ENCODE measurements at places on chromosomes 6 and 20.

DNA sequence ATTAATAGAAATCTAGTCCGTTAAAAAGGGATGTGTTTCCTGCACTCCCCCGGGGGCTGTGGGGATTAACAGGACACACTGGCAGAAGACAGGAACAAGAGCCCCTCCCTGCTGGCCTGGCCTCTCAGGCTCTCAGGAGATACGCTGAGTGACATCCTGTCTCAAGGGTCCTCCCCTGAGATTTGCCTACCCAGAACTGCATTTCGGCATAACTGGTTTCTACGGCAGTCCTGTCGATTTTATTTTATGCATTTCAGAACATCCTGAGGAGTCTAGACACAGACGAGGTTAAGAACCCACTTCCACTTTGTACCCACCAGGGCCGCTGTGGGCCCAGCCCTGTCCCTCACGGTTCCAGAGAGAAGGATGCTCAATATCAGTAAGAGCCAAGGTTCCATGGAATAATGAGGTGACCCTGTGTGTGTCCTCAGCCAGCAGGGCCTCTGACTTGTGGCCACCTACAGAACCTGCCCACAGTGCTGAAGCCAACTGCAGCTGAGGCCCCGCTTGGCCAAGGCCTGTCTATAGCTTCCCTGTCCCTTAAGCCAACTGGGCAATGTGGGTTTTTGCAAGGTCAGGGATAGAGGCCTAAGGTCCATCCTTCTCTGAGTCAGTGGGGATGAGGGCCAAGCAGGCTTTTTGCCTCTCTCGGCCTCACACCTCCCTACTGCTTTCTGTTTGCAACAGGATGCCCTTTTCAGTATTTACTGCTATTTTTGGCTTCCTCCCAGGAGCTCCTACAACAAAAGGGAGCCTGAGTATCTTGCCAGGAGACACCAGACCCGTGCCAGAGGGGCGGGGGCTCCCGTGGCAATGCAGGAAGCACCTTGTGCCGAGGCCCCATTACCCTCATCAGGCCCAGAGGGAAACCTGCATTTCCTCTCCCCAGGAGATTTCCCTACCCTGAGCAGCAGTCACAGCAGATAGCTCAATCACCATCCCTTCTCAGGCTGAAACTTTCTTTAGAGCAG is 14.7 kb downstream of the UQCC2 start:
- no peak for DNase-seq

GRCh38 chr6:113127786-113128419 is 729.2 kb upstream of the MARCKS start:
- DNase-seq, result no peak

- DNase-seq, result no peak
Observed at GRCh38 chr6:21468461-21468860, 125.1 kb upstream of the SOX4 start.

GRCh38 chr6:15577550-15578171 is 85.2 kb downstream of the DTNBP1 start:
- no peak for DNase-seq

DNA sequence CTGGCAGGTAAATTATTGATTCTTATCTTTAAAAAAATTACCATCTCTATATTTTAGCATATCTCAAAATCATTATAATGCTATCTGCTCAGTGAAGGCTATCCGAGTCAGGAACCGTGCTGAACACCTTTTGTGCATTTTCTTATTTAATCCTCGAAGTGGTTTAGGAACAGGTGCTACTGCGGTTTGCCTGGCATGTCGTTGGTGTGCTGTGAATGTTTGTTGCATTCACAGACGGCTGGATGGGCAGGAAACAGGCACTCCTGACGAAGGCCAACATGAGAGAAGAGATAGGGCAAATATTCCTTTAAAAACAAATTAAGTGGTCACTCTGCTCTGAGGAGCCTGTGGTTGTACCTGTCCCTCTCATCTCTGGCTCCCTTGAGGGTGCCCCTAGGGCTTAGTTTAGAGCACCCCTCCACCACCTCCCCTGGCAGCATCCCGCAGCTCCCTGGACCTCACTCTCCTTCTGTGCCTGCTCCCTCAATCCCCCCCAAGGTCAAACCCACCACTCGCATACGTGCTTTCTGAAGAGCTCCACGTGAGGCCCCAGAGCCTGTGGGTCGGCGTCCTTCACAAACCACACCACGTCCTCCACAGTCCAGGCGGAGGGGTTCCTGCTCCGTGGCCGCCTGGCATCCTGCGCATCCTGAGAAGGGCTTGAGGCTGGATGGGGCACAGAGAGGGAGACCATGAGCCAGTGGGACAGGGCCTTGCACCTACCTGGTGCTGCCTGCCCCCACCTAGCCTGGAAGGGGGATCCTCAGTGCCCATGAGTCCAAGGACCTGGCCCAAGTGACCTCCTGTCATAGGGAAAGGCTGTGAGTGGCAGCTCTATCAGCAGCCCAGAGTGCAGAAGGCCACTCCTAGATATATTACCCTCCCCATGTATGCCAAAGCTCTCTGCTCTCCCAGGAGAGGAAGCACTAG is 116.5 kb downstream of the SCML4 start:
- DNase-seq, result no peak

Measured in fibroblast of upper back skin (primary cell).